ENCODE measurements at places on chromosomes 6 and 20.
A peak's percentile ranks its signal among the peaks of the same experiment; 100 is the strongest.

- no peak for DNase-seq
These were observed 140.3 kb downstream of the MBOAT1 start for GRCh38 chr6:20071998-20072397.

DNA sequence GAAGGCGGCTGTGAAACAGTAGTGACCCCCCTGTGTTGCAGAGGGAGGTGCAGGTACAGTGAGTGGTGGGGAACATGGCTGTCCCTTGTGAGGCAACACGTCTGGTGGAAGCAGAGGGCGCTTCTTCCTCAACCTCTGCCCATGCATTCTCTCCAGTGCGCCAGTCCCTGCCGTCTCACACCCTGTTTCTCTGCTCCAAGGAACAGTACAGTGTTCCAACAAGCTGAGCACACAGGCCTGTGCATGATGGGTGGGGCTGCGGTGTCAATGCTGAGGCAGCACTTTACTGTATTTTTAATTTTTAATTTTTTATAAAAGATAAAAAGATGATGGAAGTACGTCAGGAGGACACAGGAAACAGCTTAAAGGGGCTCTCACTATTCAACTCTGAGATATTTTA, 32.5 kb downstream of the CST2 start:
- no peak for DNase-seq

GRCh38 chr20:8774412-8774811, 294.5 kb upstream of the PLCB4 start:
- no peak for DNase-seq

- no peak for DNase-seq
These were observed 53.3 kb upstream of the LGSN start for GRCh38 chr6:63372951-63373533.

DNA sequence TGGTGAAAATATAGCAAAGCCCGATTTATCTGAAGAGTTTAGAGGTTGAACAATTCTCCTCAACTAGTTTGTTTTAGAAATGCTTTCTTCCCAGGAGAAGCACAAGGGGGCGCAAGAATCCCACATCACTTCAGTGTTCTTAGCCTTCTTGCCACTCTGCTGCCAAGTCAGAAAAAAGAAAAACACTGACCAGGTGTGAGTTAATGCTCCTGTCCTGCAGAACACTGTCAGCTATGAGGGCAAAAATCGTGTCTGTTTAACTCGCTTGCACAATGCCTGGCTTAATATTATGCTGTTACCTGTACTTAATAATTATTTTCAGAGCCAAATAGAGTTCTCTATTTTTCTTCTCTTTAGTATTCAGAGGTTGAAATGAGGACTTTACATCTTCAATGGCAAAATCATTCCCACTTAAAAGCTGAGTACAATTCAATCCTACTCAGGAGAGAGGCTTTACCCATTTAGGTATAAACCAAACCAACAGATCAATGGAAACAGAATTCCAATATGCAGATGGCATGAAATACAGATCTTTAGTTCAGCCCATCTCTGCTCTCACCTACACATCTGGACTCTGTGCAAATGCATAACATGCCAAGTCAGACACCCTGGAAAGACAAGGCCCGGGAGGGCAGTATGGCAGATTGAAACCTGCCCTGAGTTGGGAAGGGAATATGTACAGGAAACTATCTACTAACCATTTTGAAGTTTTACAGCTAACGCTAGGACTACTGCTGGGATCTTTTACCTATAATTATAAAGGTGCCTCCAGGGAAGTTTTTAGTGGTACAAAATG, 71.4 kb upstream of the TULP1 start:
- DNase-seq = peak; percentile 67

GRCh38 chr6:144479991-144480390, 194.9 kb downstream of the UTRN start:
- DNase-seq = no peak

- no peak for DNase-seq
These were observed 200.7 kb downstream of the WDR27 start for GRCh38 chr6:169501128-169501527.

GRCh38 chr6:149114167-149114566, 203.3 kb upstream of the TAB2 start:
- DNase-seq = no peak

- peak; percentile 56 for DNase-seq
These were observed 796 bp downstream of the SENP6 start for GRCh38 chr6:75602246-75603105.

- DNase-seq = no peak
These were observed 239.1 kb downstream of the CDC5L start for GRCh38 chr6:44626616-44627015.

DNA sequence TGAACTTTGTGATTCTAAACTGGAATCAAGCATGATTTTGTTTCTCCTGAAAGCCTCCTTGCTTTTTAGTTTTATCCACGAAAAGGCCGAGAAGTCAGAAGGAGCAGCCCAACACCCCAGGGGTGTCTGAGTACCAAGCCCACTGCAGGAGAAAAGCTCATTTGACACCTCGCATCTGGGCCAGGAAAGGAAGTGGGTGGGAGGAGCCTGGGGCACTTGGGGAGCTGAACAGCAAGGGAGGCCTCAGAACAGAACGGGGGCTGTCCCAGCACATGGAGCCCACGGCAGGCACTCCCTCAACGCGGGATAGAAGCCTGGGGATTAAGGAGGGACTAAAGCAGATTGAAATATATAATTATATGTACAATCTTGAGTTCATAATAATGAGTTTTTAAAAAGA, 6.6 kb downstream of the KIF25 start:
- DNase-seq = no peak

- DNase-seq = no peak
These were observed 89.5 kb downstream of the CHMP4B start for GRCh38 chr20:33900521-33901131.

- no peak for DNase-seq
These were observed 42.8 kb downstream of the INSM1 start for GRCh38 chr20:20410678-20411077.

- no peak for DNase-seq
These were observed 18.3 kb downstream of the SERPINB9 start for GRCh38 chr6:2884804-2885203.

- DNase-seq = no peak
These were observed 256.3 kb downstream of the OGFRL1 start for GRCh38 chr6:71544906-71545305.

DNA sequence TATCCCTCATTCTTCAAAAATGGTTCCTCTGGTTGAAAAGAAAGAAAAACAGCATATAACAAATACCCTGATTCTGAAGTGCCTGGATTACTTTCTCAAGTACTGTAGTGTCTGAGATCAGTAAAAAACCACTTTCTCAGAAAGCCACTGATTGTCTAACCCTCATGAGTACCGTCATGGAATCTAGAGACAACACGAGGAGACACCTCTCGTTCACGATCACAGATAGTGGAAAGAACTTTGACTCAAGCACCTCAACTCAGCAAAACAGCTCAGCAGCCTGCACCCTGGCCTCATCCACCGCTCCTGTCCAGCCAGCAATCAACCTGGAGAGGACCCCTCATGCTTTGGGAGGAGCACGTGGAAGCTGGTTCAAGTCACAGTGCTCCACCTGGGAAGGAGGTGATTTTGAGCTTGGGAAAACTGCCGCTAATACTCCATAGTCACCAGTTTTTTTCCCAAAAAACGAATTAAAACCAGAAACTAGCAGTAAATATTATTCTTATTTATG, 1.0 kb downstream of the SCML4 start:
- no peak for DNase-seq

- DNase-seq = no peak
These were observed 191.2 kb upstream of the SOX4 start for GRCh38 chr6:21402368-21402767.

DNA sequence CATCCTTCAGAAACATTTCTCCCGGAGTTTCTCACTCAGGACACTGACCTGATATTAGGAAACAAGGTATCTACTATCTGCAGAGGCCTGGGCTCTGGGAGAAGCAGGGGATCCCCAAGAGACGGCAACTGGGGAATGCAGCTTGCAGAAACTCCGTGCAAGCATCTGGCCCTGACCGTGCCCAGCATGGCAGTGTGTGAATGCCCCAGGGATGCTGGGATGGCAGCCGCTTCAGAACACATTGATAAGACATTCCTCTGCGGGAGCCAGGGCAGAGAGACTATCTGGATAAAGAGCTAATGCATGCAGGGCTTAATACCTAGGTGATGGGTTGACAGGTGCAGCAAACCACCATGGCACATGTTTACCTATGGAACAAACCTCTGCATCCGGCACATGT, 55.4 kb downstream of the NFATC2 start:
- DNase-seq = no peak

- no peak for DNase-seq
These were observed 341.3 kb downstream of the TAF4 start for GRCh38 chr20:61724376-61724775.

- no peak for DNase-seq
These were observed 102.5 kb downstream of the GRM4 start for GRCh38 chr6:34043359-34043758.

DNA sequence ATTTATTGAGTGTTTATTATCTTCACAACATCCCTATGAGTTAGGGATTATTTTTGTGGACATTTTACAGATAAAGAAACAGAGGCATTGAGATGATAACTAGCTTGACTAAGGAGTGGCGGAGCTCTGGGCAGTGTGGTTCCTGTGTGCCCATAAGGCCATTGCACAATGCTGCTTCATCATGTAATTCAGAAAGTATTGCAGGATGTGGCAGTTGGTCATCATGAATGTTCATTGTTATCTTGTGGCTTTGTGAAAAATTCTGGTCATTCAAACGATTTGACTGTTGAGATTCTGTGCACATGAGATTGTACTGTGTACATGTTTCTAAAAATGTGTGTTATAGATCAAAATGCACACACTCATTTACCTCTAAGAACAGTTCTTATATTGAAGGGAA, 150.8 kb downstream of the ESR1 start:
- no peak for DNase-seq

DNA sequence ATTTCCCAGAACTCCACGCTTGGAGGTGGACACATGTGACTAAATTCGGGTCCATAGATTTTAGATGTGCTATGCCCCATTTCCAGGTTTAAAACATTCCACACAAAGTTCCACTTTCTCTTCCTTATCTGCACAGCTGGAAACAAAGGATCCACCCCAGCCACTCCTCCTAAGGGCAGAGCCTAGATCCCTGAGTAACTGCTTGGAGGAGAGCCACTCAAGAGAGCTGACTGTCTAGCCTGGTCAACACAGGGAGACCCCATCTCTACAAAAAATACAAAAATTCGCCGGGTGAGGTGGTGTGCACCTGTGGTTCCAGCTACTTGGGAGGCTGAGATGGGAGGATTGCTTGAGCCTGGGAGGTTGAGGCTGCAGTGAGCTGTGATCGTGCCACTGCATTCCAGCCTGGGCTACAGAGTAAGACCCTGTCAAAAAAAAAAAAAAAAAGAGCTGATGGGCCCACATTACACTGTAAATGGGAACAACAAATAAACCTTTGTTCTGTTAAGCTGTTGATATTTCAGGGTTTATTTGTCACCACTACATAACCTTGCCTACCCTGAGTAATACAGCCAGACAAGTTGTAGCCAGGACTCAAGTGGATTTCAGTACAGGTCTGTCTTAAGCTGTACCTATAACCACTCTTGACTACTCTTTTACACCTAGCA, 25.8 kb upstream of the SNRPC start:
- no peak for DNase-seq

DNA sequence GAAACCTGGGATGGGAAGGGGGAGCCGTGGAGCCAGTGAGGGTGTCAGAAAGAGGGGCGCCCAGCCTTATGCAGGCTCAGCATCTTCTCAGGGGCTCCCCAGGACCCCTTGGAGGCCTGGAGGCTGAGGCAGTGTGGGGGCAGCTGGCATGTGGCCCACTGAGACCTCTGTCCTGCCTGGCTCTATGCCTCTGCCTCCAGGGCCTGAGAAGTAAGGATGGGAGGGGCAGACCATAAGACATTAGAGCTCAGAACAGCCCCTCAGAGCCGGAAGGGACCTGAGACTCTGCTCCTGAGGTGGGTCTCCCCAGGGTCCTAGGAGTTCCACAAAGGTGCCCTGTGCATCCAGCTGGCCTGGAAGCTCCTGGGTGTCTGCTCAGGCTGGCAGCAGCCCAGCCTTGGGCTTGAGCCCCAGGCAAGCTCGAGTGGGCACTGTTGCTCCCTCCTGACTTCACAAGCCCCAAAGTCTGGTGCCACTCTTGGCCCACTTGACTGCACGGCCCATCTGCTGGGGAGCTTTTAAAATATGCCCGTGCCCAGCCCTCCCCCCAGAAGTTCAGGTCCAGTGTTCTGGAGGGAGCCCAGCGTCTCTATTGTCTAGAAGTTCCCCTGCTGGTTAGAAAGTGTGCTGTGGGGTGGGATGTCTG, 126.8 kb downstream of the GRM4 start:
- no peak for DNase-seq

GRCh38 chr6:158095031-158095430, 73.0 kb downstream of the SERAC1 start:
- DNase-seq = no peak

DNA sequence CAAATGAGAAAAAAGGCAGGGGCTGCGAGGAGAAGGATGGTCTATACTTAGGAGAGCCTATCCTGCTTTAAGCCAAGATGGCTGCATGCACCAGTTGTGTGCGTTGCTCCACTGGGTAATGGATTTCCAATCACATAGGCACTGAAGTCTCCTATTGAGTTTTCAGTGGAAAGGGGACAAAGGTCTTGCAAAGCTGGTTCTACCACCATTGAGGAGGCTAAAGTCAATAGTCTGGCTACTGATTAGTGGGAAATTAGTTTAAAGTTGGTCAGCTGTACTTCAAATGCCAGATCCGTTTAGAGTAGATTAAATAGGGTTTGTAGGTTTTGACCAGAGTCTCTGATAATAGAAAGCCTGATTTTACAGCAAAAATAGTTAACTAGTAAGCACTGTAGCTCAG, 104.9 kb downstream of the SESN1 start:
- DNase-seq = no peak

GRCh38 chr6:30740540-30740870, 2.0 kb downstream of the FLOT1 start:
- DNase-seq = no peak

DNA sequence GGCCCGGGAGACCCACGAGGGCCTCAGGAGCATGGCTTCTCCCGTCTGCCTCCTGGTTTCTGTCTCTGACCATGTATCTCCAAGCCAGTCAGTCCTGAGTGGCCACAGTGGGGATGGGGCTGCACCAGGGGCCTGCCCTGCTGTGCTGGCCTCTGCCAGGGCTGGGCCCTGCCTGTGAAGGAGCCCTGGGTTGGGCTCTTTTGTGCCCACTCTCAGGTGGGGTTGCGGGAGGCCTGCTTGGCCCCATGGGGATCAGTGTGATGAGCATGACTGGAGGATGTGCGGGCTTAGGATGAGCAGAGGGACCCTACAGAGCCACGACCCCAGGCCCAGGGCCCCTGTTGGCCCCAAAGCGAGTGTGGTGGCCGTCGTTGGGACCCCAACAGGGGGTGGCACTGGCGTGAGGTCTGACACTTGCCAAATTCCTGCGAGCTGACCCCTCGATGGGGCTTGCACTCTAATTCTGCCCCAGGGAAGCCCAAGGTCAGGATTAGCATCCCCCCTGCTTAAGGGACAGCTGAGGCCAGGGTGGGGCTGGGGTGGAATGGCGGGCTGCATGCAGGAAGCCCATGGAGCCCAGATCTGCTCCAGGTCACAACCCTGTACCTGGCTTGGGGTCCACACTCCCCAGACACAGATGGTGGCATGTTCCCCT, 90.0 kb upstream of the BHLHE23 start:
- DNase-seq = no peak
